ENCODE measurements at places on chromosomes 4 and X. TPM values are rescaled to one million over a fixed set of nuclear protein-coding genes. Genes with fewer than 3 reads are reported as not detected.

DNA sequence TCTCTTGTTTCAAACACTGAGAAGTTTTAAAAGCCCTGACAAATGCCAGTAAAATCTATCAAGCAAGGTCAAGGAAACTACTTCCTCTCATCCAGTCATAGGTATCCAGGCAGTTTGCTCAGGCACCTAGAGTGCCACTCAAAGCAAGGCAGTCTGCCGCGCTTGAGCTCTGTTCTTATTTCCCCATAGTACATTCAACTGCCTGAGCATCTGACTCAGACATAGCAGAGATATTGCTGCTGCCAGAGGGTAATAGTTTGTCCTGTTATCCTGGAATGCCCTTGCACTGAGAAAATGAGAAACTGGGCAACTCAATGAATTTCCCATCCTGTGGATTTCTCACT lies 16.1 kb upstream of the ATP8A1 start:
- no peak overlapping the region for H3K27ac ChIP-seq
- no peaks in the 10 kb centered on the region for H3K27me3 ChIP-seq
- no peaks in the 10 kb centered on the region for H3K4me1 ChIP-seq
- H3K36me3 ChIP-seq = no peaks in the 10 kb centered on the region

DNA sequence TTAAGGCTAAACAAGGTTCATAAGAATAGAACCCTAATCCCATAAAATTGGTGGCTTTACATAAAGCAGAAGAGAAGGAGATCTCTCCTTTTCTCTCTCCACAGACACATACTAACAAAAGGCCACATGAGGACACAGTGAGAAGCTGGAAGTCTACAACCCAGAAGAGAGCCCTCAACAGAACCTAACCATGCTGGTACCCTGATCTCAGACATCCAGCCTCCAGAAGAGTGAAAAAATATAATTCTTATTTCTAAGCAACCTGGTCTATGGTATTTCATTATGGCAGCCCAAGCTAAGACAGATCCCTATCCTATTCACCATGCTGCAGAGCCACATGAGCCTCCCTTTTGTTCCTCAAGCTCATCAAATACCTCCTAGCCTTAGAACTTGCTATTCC lies 195.5 kb downstream of the ANTXR2 start:
- DNase-seq = no peak
- H3K4me3 ChIP-seq = no peak overlapping the region
- H3K27ac ChIP-seq = no peak overlapping the region
- no peaks in the 10 kb centered on the region for H3K4me1 ChIP-seq
- no peaks in the 10 kb centered on the region for H3K36me3 ChIP-seq

DNA sequence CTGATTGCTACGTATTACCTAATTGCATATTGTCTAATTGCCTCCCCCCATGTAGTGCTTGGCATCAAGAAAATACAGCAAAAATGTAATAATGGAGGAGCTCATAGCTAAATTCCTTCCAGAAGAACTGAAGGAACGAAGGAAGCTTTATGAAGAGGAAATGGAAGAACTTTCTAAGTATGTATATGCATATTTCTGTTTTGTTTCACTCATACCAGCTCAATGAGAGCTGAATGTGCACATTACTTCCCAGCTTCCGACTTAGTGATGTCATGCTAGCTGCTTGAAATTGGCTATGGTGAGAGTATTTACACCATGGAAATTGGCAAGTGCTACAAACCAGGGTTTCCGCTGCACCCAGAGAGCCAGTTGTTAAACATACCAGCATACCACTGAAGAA lies 34.7 kb downstream of the LONRF3 start:
- H3K4me1 ChIP-seq = no peaks in the 10 kb centered on the region
- no peak for DNase-seq
- no peak overlapping the region for H3K4me3 ChIP-seq
- H3K27ac ChIP-seq = no peak overlapping the region
- H3K27me3 ChIP-seq = no peaks in the 10 kb centered on the region

- DNase-seq = no peak
- H3K4me3 ChIP-seq = no peak overlapping the region
- H3K36me3 ChIP-seq = no peaks in the 10 kb centered on the region
Observed at GRCh38 chr4:41160856-41161255, 53.5 kb downstream of the APBB2 start.

DNA sequence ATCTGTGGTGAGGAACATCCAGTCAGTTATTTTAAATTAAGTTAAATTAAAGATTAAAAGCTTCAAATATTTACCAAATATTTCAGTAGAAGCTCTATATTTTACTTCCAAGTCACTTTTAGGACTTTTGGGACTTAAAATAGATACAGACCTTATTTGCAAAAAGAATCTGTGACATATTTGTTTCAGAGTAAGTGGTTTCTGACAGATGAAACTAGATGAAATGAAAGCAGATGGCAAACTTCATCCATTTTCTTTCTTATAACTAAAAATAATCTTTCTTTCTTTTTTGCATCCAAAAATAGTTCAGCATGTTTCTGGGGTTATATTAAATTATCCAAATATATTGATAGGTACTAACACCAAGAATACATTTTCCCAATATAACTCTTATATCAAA lies 6.6 kb upstream of the UTP3 start:
- H3K27ac ChIP-seq = no peak overlapping the region
- no peak overlapping the region for H3K4me3 ChIP-seq
- no peaks in the 10 kb centered on the region for H3K27me3 ChIP-seq
- no peaks in the 10 kb centered on the region for H3K4me1 ChIP-seq

- no peak for DNase-seq
- H3K36me3 ChIP-seq = no peaks in the 10 kb centered on the region
- H3K4me3 ChIP-seq = no peak overlapping the region
- peak overlapping the region; percentile 85 for H3K27ac ChIP-seq
- H3K27me3 ChIP-seq = no peaks in the 10 kb centered on the region
Observed at GRCh38 chr4:87037671-87038334, 103.0 kb downstream of the AFF1 start.

GRCh38 chr4:132123870-132124623 lies 1025.0 kb upstream of the PCDH10 start:
- no peaks in the 10 kb centered on the region for H3K36me3 ChIP-seq
- no peak overlapping the region for H3K27ac ChIP-seq
- no peak for DNase-seq
- no peak overlapping the region for H3K4me3 ChIP-seq

- peaks cover 6% of the 10 kb centered on the region for H3K4me1 ChIP-seq
- H3K27me3 ChIP-seq = no peaks in the 10 kb centered on the region
- no peaks in the 10 kb centered on the region for H3K36me3 ChIP-seq
- H3K27ac ChIP-seq = peak overlapping the region; percentile 85
- no peak overlapping the region for H3K4me3 ChIP-seq
Observed at GRCh38 chr4:112895811-112896608, 153.4 kb upstream of the ANK2 start.

DNA sequence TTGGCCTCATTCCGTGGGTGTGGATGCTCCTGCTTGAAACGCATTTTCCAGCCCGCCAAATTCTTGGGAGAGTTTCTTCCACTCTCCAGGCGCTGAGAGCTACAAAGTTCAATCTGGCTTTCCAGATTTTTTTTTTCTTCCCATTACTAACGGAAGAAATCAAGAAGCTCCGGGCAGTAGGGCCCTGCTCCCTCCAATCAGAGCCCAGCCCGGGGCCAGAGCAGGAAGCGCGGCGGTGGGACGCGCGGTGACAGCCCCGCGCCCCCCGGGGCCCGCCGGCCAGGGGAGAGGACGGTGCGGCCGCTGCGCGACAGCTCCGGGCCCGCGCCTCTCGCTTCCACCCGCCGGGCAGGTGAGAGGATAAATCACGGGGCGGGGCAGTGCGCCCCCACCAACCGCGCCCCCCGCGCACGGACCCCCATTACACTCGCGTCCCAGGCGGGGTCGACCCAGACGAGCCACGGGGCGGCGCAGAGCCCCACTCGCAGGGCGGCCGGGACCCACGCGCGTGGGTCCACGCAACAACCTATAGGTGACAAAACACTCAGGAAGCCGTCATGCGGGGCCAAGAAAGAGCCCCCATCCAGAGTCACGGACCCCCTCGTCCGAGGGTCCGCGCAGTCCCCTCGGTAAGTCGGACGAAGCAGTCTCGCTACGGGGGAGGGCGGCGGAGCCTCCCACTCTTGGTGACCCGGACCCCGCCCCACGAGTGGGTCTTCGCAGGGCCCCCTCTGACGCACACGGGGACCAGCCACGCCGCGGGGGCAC lies 868 bp downstream of the AFAP1 start:
- H3K4me1 ChIP-seq = peaks cover 17% of the 10 kb centered on the region
- peak overlapping the region; percentile 69 for H3K27ac ChIP-seq
- peaks cover 1% of the 10 kb centered on the region for H3K36me3 ChIP-seq
- DNase-seq = no peak
- H3K27me3 ChIP-seq = no peaks in the 10 kb centered on the region

GRCh38 chr4:29046781-29047180 lies 1673.4 kb upstream of the PCDH7 start:
- H3K4me3 ChIP-seq = no peak overlapping the region
- H3K4me1 ChIP-seq = no peaks in the 10 kb centered on the region
- no peak overlapping the region for H3K27ac ChIP-seq

- peaks cover 15% of the 10 kb centered on the region for H3K27me3 ChIP-seq
- H3K27ac ChIP-seq = no peak overlapping the region
- H3K4me3 ChIP-seq = no peak overlapping the region
Observed at GRCh38 chrX:45143455-45143854, 57.2 kb downstream of the DIPK2B start.

GRCh38 chrX:30965767-30966166 lies 76.7 kb upstream of the TAB3 start:
- H3K27me3 ChIP-seq = peaks cover 2% of the 10 kb centered on the region
- H3K4me1 ChIP-seq = no peaks in the 10 kb centered on the region
- no peak overlapping the region for H3K4me3 ChIP-seq
- H3K36me3 ChIP-seq = no peaks in the 10 kb centered on the region
- no peak overlapping the region for H3K27ac ChIP-seq
- no peak for DNase-seq

DNA sequence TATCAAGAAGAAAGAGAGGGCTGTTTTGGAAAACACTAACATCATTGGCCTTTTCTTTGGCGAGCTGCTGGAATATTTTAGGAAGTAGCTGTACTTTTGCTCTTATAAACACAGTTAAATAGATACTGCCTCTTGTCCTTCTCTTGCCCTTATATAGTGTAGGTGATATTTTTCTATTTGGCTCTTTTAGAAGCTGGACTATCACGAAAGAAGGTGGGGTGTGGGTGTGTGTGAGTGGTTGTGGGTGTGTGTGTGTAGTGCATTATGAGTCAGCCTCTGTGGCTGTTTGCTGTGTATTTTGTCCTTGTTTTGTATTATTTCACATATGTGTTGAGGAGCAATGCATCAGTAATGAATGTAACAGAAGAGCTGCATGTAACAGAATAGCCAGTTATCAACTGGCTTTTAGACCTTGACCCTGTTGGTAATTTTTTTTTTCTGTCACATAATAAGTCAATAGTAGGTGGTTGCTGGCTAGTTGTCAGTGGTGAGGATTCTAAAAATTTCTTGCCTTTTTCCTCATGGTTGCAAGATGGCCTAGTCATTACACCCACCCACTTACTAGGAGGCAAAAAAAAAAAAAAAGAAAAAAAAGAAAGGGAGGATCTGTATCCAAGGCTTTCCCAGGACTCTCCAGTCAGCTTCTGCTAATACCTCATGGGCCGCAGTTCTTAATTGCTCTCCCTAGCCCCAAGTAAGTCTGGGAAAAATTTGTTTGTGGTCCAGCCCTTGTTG lies 23.8 kb downstream of the ARHGAP10 start:
- peaks cover 4% of the 10 kb centered on the region for H3K4me1 ChIP-seq
- no peaks in the 10 kb centered on the region for H3K27me3 ChIP-seq
- H3K27ac ChIP-seq = no peak overlapping the region
- no peak overlapping the region for H3K4me3 ChIP-seq
- no peaks in the 10 kb centered on the region for H3K36me3 ChIP-seq

DNA sequence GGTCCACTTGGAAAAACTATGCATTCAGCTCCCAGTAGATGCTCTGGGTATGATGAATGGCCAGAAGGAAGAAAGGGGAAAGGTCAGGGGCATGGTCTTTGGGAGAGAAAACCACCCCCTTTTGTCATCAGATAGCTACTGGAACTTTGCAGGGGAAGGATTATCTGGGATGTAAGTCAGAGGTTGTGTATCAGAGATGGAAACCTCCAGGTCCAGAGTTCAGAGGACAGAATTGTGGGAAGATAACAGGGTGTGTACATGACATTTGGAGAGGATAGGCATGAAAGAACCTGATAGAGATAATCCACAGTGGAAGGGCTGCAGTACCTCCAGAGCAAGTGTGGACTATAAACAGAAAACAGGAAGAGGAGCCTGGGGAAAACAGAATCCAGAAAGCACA lies 262.7 kb downstream of the SPRY1 start:
- H3K27me3 ChIP-seq = no peaks in the 10 kb centered on the region
- H3K4me3 ChIP-seq = no peak overlapping the region
- no peaks in the 10 kb centered on the region for H3K4me1 ChIP-seq

GRCh38 chr4:16443504-16444088 lies 217.3 kb upstream of the TAPT1 start:
- no peaks in the 10 kb centered on the region for H3K4me1 ChIP-seq
- DNase-seq = no peak
- H3K27ac ChIP-seq = no peak overlapping the region
- no peaks in the 10 kb centered on the region for H3K36me3 ChIP-seq
- H3K4me3 ChIP-seq = no peak overlapping the region
- H3K27me3 ChIP-seq = no peaks in the 10 kb centered on the region

DNA sequence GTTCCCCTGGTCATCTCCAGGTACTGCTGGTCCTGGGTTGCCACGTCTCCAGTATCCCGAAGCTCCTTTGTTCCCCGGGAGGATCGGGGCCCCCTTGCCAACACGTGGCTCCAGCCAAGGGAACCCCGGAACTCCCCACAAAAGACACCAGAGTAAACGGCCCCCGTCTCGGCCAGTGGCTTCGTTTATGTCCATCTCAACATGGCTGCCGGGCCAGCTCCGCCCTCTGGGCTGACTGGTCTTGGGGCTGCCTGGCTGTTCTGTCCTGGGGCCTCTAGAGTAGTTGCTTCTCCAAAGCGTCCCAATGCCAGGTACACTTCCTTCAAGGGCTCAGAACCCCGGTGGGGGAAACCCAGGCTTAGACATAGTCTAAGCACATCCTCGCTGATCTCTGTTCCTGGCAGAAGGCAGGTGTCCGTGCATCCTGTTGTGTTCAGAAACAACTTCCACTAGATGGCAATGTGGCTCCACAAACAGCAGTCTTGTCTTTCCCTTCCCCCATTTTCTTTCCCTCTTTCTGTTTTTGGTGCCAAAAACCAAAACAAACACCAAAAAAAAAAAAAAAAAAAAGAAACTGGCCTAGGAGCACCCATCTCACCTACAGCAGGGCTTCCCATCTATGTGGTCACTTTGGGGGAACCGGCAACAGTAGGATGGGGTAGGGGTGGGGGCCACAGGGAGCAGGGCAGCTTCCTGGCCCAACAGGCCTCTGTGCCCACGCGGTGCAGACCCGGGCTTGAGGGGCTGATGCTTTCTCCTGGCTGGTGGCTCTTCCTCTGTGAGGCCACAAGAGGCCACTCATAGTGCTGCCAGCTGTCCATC lies 35.3 kb downstream of the NBDY start:
- H3K4me3 ChIP-seq = peak overlapping the region; percentile 42
- H3K27ac ChIP-seq = peak overlapping the region; percentile 80
- H3K4me1 ChIP-seq = peaks cover 36% of the 10 kb centered on the region
- H3K27me3 ChIP-seq = peaks cover 3% of the 10 kb centered on the region

GRCh38 chr4:140236654-140237169 lies 82.7 kb upstream of the MAML3 start:
- no peak for DNase-seq
- no peaks in the 10 kb centered on the region for H3K27me3 ChIP-seq
- no peaks in the 10 kb centered on the region for H3K36me3 ChIP-seq
- peaks cover 24% of the 10 kb centered on the region for H3K4me1 ChIP-seq
- H3K4me3 ChIP-seq = no peak overlapping the region
- peak overlapping the region; percentile 49 for H3K27ac ChIP-seq

KLKB1 gene
- total RNA-seq = 23.7 TPM

PNMA6A gene
- total RNA-seq = 16.3 TPM

HGFAC gene
- 1.8 TPM for total RNA-seq

COL4A6 gene
- total RNA-seq = 11.5 TPM

TRIM2 gene
- total RNA-seq = 487 TPM

BTC gene
- total RNA-seq = 1.4 TPM

DGKK gene
- total RNA-seq = 3.2 TPM

BTK gene
- 4.1 TPM for total RNA-seq

TEX13B gene
- not detected for total RNA-seq

GRK4 gene
- total RNA-seq = 24.3 TPM

TECRL gene
- total RNA-seq = not detected
